ENCODE measurements at places on chromosomes 4 and X. TPM values are rescaled to one million over a fixed set of nuclear protein-coding genes. Genes with fewer than 3 reads are reported as not detected.

The PKD2 gene
- 26.5 TPM for total RNA-seq

The APLN gene
- 35.0 TPM for total RNA-seq

The NXF2 gene
- not detected for total RNA-seq

The SRPX2 gene
- 160 TPM for total RNA-seq

The HDX gene
- 1.2 TPM for total RNA-seq

The ZNF674 gene
- 1.9 TPM for total RNA-seq

The ZNF330 gene
- total RNA-seq, result 13.0 TPM

The ZAR1 gene
- total RNA-seq, result not detected

The KLF8 gene
- total RNA-seq, result 2.4 TPM

The TMEM154 gene
- total RNA-seq, result 1.6 TPM

The MTMR8 gene
- total RNA-seq, result 0.56 TPM

The CCNB3 gene
- 0.20 TPM for total RNA-seq

The BMPR1B gene
- 2.2 TPM for total RNA-seq

The CT45A2 gene
- not detected for total RNA-seq

The TEC gene
- total RNA-seq, result 1.1 TPM

The RAB40A gene
- 0.64 TPM for total RNA-seq

The MID1 gene
- 21.5 TPM for total RNA-seq

The GRXCR1 gene
- not detected for total RNA-seq

The EVC2 gene
- 13.7 TPM for total RNA-seq

The ENOX2 gene
- 9.6 TPM for total RNA-seq

The CLCN4 gene
- total RNA-seq, result 6.2 TPM

The HPGDS gene
- total RNA-seq, result not detected

The PCYT1B gene
- total RNA-seq, result 0.37 TPM

The NIPAL1 gene
- not detected for total RNA-seq

The TMSB15A gene
- total RNA-seq, result 0.56 TPM

The TMA16 gene
- total RNA-seq, result 14.7 TPM

The MAGEA2 gene
- not detected for total RNA-seq

The GLRA2 gene
- not detected for total RNA-seq

The ANXA3 gene
- 0.83 TPM for total RNA-seq

The RGS12 gene
- total RNA-seq, result 8.5 TPM

The CTAG1B gene
- total RNA-seq, result not detected

The SMIM10 gene
- total RNA-seq, result 3.1 TPM

The STAP1 gene
- total RNA-seq, result not detected

The CACNA1F gene
- total RNA-seq, result not detected

The MSX1 gene
- total RNA-seq, result 2.1 TPM

The CXCL5 gene
- total RNA-seq, result 3.4 TPM

The SATL1 gene
- not detected for total RNA-seq

The FAT4 gene
- 24.1 TPM for total RNA-seq

The VCX2 gene
- total RNA-seq, result not detected

The VEGFC gene
- 12.8 TPM for total RNA-seq

The CSAG3 gene
- total RNA-seq, result not detected

The PRDM5 gene
- total RNA-seq, result 11.0 TPM

The DKK2 gene
- total RNA-seq, result not detected

The NAA11 gene
- total RNA-seq, result not detected

The TMEM164 gene
- 18.6 TPM for total RNA-seq

The TDO2 gene
- 1.0 TPM for total RNA-seq

Measured in cardiac ventricle fibroblast (primary cell).